Endothelial cell (in vitro differentiated cells): ENCODE measurements at places on chromosomes 5 and 9.

GRCh38 chr9:134353539-134353938 is 27.3 kb downstream of the RXRA start:
- peaks cover 10% of the 10 kb centered on the region for H3K4me1 ChIP-seq
- peaks cover 4% of the 10 kb centered on the region for H3K27me3 ChIP-seq
- no peak overlapping the region for H3K4me3 ChIP-seq
- DNase-seq, result no peak

- H3K4me3 ChIP-seq, result no peak overlapping the region
- H3K36me3 ChIP-seq, result no peaks in the 10 kb centered on the region
- H3K27me3 ChIP-seq, result no peaks in the 10 kb centered on the region
- DNase-seq, result no peak
- no peak overlapping the region for H3K27ac ChIP-seq
Observed at GRCh38 chr5:91514400-91514799, 131.3 kb upstream of the ARRDC3 start.

- H3K27ac ChIP-seq, result no peak overlapping the region
- no peaks in the 10 kb centered on the region for H3K27me3 ChIP-seq
- H3K4me3 ChIP-seq, result no peak overlapping the region
- no peak for DNase-seq
- no peaks in the 10 kb centered on the region for H3K4me1 ChIP-seq
Observed at GRCh38 chr5:73821003-73821402, 195.0 kb downstream of the ARHGEF28 start.

DNA sequence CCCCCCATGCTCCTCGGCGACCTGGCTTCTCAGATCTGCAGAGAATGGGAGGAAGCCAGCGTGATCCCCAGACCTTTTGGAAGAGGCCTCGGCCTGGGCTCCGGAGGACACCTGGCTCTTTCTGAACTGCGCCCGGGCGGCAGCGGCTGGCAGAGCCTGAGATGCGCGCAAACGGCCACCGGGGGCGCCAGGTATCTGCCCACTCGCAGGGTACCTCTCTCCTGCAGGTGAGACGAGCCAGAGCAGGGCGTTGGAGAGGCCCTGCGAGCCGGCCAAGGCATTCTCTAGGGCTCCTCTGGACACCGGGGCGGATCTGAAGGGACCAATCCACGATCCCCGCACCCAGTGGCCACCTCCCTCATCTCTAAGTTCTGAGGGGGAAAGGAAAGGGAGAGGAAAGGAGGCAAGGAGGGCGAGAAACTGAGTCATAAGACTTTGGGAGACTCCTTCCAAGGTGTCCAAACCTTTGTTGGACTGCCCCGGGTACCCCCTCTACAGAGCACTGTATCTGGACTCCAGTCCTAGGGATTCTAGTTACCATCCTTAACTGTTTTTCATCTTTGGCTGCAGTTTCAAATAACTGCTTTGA is 55.0 kb upstream of the SLC46A2 start:
- no peak overlapping the region for H3K4me3 ChIP-seq
- H3K27ac ChIP-seq, result no peak overlapping the region
- peaks cover 2% of the 10 kb centered on the region for H3K27me3 ChIP-seq
- peaks cover 4% of the 10 kb centered on the region for H3K36me3 ChIP-seq

GRCh38 chr9:84974855-84975254 is 305.3 kb downstream of the NTRK2 start:
- H3K4me3 ChIP-seq, result no peak overlapping the region
- no peak overlapping the region for H3K27ac ChIP-seq
- no peaks in the 10 kb centered on the region for H3K36me3 ChIP-seq
- no peaks in the 10 kb centered on the region for H3K27me3 ChIP-seq
- DNase-seq, result no peak
